Omental fat pad (tissue), 4 donors: ENCODE measurements at places on chromosomes 5 and 9. TPM values are rescaled to one million over a fixed set of nuclear protein-coding genes. Genes with fewer than 3 reads are reported as not detected.

Gene SECISBP2
- total RNA-seq = 57.2 TPM

Gene GCNT4
- 0.69 TPM for total RNA-seq

Gene RNF180
- 13.2 TPM for total RNA-seq

DNA sequence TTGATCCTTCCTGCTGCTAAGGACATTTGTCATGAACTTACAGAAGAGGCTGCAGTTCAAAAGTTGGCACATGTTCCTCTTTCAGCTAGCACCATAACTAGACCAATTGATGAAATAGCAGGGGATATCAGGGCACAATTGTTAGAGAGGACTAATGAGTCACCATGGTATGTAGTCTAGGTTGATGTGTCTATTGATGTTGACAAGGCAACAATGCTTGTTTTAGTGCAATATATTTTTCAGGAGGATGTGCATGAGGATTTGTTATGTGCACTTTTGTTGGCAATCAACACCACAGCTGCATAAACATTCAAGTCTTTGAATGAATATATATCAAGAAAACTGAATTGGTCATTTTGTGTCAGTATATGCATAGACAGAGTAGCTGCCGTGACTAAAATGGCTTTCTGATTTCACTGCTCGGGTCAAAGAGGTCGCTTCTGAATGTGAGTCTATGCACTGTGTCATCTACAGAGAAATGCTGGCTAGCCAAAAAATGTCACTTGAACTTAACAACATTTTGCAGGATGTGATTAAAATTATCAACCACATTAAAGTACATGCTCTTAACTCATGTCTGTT, 68.0 kb downstream of the FGF10 start:
- no peak for DNase-seq

GRCh38 chr5:172581315-172581714, 59.7 kb upstream of the NEURL1B start:
- no peak for DNase-seq

DNA sequence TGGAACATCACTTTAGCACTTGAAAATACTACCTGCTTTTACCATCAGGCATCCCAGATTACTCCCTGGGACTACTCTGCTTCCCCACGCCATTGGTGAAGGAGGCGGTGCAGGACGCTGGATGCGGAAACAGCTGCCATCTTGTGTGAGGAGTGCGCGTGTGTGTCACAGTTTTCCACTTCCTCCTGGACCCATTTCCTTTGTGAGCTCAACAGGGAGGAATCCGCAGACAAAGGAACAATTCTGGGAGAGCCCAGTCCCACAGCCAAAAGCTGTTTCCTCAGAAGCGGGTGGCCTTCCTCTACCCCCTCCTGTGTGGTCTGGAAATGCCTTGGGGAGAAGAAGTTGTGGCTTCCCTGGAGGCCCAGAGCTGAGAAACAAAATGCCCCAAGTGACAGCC, 16.8 kb downstream of the AFAP1L1 start:
- no peak for DNase-seq

DNA sequence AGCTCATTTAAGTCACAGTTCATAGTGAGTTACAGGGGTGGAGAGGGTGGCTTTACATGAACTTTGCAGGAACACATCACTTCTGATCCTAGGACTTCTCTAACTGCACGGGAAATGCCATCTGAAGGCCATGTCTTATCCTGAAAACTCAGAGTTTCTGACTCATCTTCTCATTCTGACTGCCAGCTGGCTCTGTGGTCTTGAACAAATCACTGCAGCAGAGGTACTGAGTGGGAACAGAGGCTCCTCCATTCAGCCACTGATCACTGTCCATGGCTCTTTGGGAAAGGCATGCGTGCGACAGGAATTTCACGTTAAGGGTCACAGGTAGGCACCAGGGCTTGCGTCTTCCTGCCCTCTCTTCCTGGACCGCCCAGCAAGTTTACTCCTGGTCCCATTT, 114.6 kb upstream of the LRRTM2 start:
- DNase-seq = no peak

- DNase-seq = no peak
Measured at GRCh38 chr5:160287378-160288051, 24.8 kb downstream of the CCNJL start.

GRCh38 chr9:35689542-35690293, at the start of gene TPM2:
TSS of gene TPM2 (minus strand) at chr9:35689925. CDS start at chr9:35689817, 108 bp downstream.
- DNase-seq = no peak

DNA sequence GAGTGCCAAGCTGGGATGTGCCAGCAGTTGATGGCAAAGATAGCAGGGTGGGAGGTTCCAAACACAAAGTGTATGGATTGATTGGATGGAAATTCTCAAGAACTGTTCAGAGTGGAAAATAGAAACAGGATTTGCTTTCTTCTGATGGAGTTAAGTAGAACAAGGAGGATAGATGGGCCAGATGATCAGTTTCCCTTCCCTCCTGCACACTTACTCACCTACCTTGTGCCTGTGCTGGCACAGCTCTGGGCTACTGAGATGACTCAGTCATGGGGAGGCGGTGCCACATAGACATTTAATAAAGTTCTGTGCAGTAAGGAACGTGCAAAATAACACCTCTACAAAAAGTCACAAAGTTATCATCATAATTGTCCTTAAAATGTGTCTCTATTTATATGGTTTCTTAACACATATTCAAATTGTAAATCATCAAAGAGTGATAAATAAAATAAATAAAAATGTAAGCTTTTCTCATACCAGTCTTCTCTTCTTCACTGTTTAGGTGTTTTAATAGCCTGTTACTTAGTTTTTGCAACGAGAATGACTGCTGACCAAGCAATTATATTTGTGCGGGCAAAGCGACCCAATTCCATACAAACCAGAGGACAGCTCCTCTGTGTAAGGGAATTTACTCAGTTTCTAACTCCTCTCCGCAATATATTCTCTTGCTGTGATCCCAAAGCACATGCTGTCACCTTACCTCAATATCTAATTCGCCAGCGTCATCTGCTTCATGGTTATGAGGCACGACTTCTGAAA, 12.7 kb downstream of the PTPDC1 start:
- no peak for DNase-seq

DNA sequence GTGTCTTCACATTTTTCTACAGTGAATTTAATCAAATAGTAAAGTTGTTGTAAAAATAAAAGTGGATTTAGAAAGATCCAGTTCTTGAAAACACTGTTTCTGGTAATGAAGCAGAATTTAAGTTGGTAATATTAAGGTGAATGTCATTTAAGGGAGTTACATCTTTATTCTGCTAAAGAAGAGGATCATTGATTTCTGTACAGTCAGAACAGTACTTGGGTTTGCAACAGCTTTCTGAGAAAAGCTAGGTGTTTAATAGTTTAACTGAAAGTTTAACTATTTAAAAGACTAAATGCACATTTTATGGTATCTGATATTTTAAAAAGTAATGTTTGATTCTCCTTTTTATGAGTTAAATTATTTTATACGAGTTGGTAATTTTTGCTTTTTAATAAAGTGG, 60.4 kb downstream of the MTAP start:
- DNase-seq = no peak

- DNase-seq = no peak
Measured at GRCh38 chr9:86979657-86980056, 32.4 kb upstream of the GAS1 start.
